ENCODE measurements at places on chromosomes 16 and 17. TPM values are rescaled to one million over a fixed set of nuclear protein-coding genes. Genes with fewer than 3 reads are reported as not detected.

DNA sequence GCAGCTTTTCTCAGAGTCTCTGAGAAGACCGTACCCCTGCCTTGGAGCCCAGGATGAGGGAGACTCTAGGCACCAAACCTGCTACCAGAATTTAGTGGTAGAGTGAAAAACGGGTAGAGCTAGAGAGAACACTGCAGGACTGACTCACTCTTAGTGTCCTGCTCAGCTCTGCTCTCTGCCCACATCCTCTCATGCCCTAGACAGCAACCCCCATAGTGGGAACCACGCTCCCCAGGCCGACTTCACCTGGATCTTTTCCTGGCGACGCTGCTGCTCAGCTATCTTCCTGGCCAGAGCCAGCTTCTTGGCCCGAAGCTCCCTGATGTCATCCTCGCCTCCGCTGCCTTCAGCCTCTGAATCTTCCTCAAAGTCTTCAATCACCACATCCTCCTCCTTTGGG, 26.7 kb downstream of the HIC1 start:
- DNase-seq, result peak; percentile 49

DNA sequence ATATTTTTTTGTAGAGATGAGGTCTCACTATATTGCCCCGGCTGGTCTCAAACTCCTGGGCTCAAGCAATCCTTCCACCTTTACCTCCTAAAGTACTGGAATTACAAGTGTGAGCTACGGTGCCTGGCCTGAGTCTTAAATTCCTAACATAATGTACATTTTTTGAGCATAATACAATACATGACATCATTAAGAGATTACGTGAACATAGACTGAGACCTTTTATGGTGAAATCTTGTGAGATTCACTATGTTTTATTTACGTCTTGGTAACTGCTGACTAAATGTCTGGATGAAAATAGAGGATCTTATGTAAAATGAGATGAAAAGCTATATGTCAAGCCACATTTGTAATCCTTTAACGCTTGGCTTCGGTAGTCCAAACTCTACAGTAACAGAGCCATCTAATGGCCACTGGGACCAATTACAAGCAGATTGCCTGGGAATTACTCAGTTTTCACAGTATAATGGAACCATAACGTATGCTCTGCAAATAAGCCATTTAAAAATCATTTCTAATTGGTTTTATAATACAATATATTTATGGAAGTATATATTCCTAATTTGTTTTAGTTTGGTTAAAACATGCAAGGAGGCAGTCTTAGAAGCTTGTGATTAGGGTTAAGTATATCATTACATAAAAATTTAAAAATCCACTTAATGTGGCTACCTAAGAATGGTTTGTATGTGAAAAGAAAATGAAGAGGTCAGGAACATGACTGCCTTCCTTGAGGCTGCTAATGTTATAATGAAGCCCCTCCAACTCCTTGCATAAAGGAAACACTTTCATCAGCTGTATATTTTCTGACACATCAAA, 8.1 kb upstream of the EFCAB13 start:
- DNase-seq, result no peak

GRCh38 chr17:38667099-38667786, 7.5 kb downstream of the EPOP start:
- peak; percentile 72 for DNase-seq

The PHB1 gene
- total RNA-seq, result 275 TPM

- DNase-seq, result no peak
Measured at GRCh38 chr17:11273596-11273995, 32.6 kb downstream of the SHISA6 start.

DNA sequence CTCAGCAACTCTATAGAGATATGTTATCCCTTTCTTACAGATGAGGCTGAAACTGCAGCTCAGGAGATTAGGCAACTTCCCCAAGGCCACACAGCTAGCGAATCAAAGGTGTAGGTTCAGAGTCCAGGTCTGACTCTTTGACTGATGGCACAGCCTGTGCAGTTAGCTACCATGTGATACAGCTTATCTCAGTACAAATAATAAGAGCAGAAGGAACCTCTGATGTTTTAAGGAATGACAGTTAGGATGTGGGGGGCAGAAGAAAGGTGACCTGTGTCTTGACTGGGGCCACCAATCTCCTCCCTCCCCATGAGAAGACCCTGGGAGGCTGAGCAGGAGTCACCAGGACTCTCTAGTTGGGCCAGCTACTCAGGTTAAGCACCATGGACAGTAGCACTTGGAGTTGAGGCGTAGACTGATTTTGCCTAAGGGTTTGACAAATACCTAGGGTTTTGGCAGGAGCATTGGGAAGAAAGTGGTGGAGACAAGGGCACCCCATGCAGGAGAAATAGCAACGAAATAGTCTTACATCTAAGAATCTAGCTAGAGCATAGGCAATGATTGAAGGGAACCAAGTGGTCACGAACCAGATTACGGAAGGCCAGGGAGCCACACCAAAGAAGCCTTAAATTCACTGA, 22.8 kb upstream of the ACSM2B start:
- DNase-seq, result no peak

The GSG1L gene
- not detected for total RNA-seq

GRCh38 chr16:1182950-1183907, 30.3 kb downstream of the CACNA1H start:
- peak; percentile 37 for DNase-seq

DNA sequence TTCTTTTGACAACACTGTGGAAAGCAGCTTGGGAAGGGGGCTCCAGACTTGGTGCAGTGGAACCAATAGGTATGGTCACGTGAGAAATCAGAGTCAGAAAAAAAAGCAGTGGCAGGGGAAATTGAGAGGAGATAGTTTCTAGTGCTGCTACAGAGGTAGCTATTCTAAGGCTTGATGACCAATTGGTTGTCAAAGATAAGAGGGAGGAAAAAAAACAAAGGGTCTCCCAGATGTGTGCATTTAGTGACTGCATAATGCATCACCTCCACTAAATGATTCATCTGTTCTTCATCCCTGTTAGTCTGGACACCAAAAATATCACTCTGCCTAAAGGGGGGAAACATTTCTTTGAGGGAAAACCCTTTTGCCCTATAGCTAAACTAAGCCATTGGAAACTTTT, 56.5 kb downstream of the PIGL start:
- no peak for DNase-seq

DNA sequence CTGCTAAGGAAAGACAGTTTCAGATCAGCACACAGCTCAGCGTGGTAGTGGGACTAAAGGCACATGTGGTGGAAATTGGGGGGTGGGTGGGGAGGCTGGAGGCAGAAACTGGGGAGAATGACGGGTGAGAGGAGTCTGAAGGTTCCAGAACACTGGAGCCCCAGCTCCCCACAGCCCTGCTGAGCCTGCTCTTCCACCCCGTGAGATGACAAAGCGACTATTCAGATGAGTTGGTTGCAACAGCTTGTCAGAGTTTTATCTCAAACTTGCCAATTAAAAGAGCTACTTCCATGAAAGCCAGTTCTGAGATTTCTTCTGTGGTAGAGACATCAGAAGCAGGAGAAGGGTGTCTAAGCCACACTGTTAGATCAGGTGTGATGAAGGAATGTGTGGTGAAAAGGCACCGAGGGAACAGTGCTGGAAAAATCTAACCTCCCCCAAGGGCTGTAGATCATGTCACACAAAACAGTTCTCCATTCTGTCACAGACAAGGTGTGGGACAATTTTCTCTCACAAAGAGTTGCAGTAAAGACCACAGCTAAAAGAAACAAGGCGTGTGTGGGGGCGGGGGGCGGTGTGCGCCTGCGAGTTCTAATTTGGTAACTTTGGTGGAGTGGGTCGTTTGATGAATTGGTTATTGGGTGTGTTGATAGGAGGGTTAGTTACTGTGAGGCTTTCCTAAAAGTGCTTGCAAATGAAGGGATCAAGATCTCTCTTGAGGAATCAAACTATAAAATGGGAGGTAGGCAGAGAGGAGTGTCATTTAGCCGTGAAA, 39.0 kb downstream of the CCDC182 start:
- DNase-seq, result peak; percentile 22

DNA sequence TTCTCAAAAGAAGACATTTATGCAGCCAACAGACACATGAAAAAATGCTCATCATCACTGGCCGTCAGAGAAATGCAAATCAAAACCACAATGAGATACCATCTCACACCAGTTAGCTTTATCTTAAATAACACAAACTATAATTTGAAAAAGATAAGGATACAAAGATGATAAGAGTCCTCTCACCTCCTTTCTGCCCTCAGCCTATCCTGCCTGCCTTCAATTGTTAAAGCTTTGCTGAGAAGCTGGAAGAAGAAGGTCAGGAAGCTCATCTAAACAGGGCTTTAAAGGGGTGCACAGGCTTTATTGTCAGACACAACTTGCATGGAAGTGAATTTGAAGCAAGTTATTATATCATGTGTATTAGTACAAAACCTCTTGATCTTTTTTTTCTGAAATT, 676.3 kb upstream of the GOT2 start:
- DNase-seq, result no peak

The MVD gene
- 42.6 TPM for total RNA-seq

GRCh38 chr16:86261379-86261778, 248.9 kb upstream of the FOXF1 start:
- no peak for DNase-seq

DNA sequence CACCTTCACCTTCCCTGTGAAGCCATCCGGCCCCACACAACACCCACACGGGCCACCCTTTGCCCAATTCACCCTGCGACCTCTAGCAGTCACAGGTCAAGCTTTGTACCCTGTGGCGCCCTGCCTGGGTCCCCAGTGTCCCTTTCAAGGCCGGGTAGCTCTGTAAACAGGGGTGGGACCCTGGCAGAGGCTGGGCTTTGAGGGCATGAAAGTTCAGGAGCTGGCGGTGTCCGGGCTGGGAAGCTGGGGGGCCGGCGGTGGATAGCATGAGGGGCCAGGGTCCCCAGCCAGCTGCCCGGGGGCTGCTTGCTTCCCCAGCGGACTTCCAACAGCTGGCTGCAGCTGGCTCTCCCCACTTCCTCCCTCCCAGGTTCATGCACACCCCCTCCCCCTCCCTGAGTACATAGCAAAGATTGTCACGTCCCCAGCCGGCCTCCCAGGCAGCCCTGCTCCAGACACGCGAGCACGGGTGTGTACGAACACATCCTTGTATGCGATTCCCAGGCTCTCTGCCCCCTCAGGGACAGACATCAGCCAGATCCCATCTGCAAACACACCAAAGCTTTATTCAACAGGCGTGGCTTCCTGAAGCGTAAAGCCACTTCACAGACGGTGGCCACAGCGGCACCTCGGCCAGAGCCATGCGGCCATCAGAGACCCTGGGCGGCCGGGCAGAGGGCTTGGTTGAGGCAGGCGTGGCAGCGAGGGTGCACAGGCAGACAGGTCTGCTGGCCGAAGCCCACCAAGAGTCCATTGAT, 8.2 kb downstream of the NTHL1 start:
- DNase-seq, result peak; percentile 84

The RAB26 gene
- not detected for total RNA-seq

DNA sequence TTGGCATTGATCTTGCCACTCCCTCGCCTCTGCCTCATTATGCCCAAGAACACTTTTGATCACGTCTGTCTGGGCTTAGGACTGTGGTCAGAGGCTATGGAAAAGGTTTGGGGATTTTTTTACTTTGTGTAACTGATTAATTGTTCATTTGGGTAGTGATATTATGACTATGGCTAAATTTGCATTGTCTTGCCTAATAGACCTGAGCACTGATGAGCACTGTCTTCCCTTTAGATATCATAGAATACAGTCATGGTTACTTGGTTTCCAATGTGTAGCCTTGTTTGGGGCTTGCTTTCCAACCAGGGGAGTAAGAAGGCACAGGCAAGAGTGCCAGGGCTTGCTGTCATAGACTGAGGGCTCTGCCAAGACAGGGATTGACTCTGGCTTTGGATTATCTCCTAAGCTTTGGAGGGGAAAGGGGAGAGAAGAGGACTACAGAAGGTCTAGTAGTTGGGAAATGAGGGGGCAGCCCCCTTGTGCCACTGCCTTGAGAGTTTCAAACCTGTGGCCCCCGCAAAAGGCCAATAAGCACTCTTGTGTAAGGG, 13.7 kb downstream of the LIMD2 start:
- no peak for DNase-seq

GRCh38 chr16:72171236-72171635, 719 bp downstream of the PMFBP1 start:
- DNase-seq, result no peak

- DNase-seq, result no peak
Measured at GRCh38 chr17:16952401-16952800, 19.5 kb downstream of the TNFRSF13B start.

The CCL16 gene
- not detected for total RNA-seq

- no peak for DNase-seq
Measured at GRCh38 chr16:56912746-56913708, 18.9 kb upstream of the HERPUD1 start.

GRCh38 chr16:78823027-78823426, 723.6 kb downstream of the WWOX start:
- DNase-seq, result no peak

- DNase-seq, result no peak
Measured at GRCh38 chr16:86714166-86714565, 135.8 kb downstream of the FOXL1 start.

- no peak for DNase-seq
Measured at GRCh38 chr17:44552361-44552760, 4.9 kb upstream of the FZD2 start.

The SRCIN1 gene
- not detected for total RNA-seq

DNA sequence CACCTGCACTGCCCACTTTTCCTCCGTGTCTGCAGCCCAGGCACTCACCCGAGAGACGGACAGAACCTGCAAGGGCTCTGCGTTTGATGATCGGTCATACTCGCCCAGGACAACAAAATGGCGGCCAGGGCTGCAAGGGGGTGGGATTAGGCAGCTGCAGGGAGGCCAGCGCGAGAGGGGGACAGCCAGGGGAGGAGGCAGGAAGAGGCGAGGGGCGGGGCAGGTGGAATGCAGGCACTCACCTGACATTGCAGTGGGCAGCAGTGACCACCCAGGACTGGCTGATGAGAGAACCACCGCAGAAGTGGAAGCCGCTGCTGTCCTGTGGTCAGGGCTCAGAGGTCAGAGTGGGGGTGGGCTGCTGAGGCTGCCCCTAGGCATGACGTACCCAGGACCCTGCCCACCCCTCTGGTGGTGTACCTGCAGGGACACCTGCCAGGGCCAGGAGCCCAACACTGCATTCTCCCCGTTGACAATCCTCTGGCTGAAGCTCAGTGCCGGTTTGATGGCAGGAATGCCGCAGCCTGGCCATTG, 917 bp downstream of the CTRL start:
- DNase-seq, result no peak

- no peak for DNase-seq
Measured at GRCh38 chr17:35002876-35003551, 22.7 kb downstream of the LIG3 start.

- DNase-seq, result no peak
Measured at GRCh38 chr17:41492771-41493170, 3.1 kb upstream of the KRT36 start.
